ENCODE measurements at places on chromosomes 5 and 9.

- no peak for DNase-seq
These were observed 187.6 kb downstream of the DAB2IP start for GRCh38 chr9:121838746-121839669.

DNA sequence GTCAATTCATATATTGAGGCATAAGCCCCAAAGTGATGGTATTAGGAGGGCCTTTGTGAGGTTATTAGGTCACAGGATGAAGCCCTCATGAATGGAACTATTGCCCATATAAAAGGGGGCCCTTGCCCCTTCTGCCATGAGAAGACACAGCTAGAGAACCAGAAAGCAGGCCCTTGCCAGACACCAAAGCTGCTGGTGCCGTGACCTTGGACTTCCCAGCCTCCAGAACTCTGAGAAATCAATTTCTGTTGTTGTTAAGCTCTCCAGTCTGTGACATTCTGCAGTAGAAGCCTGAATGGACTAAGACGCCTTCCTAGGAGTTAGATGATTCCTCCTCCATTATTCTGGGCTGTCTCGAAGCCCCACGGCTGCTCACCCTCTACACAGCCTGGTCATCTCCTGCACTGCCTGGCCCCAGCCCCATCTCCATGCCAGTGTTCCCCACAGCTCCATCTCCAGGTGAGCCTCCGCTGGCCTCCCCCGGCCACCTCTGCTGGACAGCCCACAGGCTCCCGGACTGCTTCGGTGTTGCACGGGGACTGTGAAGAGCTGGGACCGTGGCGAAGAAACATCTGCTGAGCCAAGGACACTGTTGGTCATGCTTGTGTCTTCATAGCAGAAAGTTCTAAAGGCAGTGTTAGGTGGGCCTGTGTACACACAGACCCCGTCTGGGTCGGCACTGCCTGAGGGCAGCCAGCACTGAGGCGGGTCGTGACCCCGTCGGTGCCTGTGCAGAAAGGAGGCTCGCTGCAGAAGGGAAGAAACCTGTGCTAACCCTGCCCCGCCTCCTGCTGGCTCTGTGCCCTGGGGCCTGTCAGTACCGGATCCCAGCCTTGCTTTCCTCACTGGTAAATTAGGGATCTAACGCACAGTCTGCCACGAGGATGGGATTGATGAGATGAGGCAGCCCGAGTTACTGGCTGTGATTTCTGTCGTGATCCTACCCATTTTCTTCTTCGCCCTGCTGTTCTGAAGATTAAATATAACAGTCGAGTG is 55.1 kb upstream of the CNOT6 start:
- DNase-seq, result no peak

- peak; percentile 42 for DNase-seq
These were observed 243.0 kb upstream of the PTGER4 start for GRCh38 chr5:40436535-40437237.

DNA sequence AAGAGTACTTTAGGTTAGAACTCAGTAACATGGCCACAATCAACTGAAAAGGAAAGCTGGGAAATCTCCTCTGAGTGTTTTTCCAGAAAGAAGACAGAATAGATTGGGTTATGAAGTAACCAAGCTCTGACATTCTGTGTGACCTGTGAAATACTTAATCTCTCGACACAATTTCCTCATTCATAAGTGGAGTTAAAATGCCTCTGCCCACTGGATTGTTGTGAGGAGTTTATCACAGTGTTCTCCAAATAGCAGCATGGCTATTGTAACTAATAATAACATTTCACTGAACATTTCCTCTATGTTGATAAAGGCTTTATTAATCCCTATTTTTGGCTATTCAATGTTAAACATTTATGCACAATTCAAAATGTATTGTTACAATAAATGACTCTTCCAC is 311.0 kb downstream of the GABRB2 start:
- no peak for DNase-seq

DNA sequence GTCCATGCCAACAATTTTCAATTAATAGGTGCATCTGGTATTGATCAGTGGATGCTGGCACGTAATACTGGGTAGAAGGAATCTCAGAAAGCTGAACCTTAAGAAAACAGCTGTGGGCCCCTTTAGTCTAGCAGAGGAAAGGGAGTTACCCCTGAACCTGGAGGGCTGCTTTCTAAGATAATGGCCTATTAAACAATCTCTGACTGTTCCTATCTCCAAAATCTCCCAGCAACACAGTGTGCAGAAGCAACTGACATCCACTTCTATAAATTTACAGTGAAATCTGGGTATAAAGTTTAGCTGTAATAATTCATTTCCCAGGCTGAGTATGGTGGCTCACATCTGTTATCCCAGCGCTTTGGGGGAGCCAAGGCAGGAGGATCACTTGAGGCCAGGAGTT is 198.8 kb downstream of the MAPKAP1 start:
- no peak for DNase-seq

- DNase-seq, result no peak
These were observed 8.4 kb upstream of the JMY start for GRCh38 chr5:79227484-79228025.

DNA sequence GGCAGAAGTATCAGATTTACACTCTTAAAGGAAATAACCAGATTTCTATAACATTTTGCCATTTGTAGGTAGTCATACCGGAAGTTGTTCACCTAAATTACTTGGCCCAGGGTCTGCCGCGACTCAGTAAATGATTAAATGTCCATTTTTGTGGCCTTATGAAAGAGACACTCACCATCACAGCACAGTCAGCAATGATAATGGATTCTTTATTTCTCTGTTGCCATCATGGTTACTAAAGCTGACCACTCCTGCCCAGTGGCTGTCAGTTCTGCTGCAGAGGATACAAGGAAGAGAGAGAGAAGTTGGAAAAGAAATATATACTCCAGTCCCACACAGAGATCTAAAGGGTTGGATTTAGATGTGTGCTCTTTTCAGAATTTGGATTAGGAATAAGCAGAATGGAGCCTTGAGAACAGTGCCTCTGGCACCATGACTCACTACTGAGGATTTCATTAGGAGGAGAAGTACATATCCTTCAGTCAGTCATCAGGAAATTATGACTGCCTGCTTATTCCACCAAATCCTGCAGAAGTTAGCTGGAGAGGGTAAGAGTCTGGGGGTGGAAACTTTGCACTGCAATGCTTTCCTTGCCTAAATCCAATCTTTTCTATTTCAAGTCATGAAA is 72.8 kb upstream of the EFNA5 start:
- no peak for DNase-seq
